ENCODE measurements at places on chromosomes 2 and 18.

DNA sequence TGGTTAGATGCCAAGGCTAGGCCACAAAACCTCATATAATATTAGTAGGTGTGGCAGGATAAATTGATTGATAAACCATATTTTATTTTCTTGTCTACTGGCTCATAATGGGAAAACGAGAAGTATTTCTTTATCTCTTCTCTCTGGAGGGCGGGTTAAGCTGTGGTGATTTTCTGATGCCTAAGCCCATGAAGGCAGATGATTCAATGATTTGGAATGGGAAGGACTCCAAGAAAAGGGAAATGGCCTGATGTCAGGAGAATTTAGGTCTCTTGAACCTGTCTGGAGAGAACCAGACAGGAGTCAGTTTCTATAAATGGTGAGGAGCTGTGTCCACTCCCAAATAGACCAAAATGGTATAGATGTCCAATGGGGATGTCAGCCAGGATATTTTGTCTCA lies 18.7 kb upstream of the MAP4K3 start:
- no peak for DNase-seq

DNA sequence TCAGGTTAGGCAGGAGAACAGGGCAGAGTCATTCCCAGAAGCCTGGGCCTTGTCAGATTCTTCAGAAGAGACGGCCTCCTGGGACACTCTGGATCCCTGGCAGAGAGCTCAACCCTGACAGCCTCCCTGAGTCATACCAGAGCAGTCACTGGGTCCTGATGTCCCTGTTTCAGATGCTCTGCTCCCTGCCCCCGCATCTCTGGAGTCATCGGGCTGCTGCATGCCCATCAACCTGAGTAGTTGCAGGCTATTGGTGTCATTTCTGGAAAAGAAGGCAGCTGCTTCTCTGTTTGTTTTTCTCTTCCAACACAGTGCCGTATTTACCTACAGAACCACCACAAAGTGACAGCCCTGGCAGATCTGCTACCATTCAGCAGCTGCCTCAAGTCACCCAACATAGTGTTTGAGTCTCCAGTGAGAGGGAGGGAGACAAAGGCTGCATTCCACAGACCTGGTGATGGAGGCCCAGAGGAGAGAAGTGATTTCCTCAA lies 145.1 kb downstream of the B3GNT2 start:
- no peak for DNase-seq

DNA sequence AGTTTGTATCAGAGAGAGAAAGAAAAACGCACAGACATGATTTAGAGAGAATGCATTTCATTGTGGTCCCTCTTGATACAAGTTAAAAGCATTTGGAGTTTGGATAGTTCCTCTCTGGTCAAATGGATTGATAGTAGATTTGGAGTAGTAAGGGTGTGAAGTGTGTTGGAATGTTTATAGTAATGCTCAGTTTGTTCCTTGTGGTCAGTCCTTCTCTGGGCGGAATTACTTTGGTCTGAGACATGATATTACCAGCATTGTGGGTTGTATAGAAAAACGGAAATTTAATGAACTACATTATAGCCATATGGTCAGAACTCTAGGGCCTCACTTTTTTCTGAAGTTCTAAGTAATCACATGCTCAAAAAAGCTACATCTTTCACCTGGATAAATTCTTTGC lies 178.9 kb downstream of the AGAP1 start:
- no peak for DNase-seq

DNA sequence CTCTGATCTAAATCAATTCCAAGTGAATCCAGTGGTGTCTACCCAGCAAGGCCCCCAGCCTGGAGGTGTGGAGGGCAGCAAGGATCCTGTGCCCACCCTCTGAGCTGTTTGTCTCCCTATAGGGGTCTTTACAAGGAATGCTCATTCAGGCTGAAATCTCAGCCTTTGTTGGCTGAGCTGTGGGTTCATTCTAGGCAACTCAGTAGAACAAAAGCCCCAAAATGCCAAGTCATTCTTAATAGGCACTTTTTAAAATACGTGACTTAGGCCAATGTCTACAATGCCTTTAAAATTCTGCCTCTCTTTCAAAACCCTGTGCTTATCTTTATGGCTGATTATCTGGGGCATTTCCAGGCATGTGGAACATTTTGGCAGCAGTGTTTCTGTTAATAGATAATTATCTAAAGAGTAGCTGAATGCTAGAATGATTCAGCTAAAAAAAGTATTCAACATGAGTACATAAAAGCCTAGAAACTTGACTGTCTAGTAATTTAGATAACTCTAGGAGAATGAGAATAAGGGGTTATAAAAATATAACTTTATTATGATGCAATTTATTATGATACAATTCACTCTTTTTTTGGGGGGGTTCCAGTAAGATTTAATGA lies 7.4 kb downstream of the UGT1A6 start:
- peak; percentile 96 for DNase-seq

GRCh38 chr2:238820916-238821315 lies 27.0 kb upstream of the TWIST2 start:
- DNase-seq, result no peak

- peak; percentile 67 for DNase-seq
Observed at GRCh38 chr2:177604271-177605065, 211.9 kb downstream of the AGPS start.

GRCh38 chr18:23183411-23184150 lies 48.3 kb downstream of the CABLES1 start:
- DNase-seq, result peak; percentile 23

DNA sequence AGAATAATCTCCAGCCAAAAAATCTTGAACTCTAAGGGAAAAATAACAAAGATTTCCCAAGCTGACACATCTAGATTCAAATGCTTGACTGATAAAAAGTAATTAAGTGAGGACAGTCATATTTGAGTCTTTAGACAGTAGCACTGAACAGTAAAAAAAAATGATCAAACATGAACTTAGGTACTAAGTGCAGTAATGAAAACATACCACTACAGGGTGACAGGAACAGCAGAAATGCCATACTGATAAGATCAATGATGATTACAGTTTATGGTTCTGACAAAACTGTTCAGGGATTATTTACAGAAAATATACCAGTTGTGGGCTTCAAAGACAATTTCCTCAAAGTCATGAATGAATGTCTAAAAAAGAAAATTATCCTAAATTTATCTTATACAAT lies 80.3 kb downstream of the OSBPL1A start:
- DNase-seq, result no peak

DNA sequence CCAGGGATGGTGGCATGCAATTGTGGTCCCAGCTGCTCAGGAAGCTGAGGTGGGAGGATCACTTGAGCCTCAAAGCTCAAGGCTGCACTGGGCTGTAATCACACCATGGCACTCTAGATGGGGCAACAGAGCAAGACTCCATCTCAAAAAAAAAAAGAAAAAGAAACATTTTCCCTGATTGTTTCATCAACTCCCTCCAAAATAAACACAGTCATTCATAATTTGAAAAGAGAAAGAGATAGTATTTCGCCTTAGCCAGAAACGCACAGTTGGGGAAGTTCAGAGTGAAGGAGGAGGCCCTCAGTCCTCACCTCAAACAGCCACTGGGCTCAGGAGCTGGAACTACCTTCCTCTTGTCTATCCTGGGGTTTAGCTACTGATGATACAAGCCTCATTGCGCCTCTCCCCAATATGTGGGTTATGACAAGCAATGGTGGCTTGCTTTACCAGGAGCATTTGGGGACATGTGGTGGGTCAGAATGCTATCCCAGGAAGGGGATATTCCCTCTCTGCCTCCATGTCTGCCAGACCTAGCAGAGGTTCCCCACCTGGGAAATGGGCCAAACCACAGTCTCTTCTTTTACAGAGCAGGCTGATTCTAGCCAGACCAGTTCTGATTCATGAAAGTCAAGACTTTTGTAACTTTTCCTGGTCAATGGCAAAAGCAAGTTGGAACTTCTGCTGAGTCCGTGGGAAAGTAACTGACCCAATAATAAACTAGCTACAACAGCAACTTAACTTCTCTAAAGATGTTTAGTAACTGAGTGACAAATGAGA lies 22.2 kb upstream of the TMEM87B start:
- DNase-seq, result no peak

DNA sequence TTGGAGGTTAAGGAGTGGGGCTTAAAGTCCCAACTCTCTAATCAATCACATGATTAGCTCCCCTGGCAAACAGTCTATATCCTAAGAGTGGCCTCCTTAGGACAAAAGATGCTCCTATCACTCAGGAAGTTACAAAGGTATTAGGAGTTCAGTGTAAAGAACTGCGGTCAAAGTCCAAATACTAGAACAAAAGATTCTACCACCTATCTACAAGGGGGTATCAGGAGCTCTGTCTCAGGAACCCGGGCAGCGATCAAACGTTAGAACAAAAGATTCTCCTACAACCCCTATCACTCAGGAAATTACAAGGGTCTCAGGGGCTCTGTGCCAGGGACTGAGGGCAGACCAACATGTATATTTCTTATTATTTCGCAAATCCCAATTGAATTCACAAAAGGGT lies 58.0 kb downstream of the DTNB start:
- DNase-seq, result no peak

DNA sequence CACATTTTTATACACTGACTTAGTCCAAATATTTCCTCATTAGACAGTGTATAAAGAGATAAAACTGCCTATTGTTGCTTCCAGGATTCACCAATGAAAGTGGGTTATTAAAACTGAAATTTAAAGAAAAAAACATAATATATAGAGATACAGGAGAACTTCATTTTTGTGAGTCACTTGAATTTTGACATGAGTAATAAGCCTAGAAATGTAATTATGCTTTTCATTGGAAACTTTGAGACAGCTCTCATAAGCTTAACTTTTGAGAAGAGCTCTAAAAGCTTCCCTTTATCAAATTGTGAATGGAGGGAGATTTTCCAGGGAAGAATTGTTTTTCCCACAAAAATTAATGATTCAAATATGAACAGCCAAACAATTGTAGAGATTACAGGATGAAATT lies 14.1 kb downstream of the DYNC2LI1 start:
- no peak for DNase-seq

GRCh38 chr2:171754254-171754939 lies 67.1 kb downstream of the DYNC1I2 start:
- DNase-seq, result no peak

DNA sequence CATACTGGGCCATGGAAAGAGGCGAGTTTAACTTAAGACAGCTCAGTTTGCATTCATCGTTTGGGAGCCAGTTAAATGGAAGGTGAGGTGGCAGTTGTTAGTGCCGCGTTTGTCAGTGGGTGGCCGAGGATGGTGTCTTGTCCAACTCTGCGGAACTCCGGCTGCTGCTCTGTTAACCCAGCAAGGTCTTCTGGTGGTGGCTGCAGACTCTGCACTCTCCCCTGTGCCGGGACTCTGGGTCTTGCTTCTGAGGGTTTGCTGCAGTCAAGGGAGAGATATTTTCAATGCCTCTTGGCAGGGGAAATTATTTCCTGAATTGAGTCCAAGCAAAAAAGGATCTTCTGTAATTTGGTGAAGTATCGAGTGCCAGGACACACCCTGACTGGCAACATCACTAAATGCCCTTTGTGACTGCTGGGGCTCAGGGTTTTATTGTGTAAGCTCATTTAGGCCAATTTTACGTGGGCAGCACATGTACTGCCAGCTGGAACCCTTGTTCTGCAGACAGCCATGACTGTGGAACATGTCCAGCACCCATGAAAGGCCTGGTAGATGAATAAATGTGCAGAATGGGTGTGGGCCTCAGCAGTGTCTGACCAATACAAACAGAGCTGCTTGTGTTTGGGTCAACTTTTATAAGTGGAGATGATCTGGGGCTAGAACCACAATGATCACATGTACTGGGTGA lies 58.1 kb downstream of the IL1R2 start:
- no peak for DNase-seq

DNA sequence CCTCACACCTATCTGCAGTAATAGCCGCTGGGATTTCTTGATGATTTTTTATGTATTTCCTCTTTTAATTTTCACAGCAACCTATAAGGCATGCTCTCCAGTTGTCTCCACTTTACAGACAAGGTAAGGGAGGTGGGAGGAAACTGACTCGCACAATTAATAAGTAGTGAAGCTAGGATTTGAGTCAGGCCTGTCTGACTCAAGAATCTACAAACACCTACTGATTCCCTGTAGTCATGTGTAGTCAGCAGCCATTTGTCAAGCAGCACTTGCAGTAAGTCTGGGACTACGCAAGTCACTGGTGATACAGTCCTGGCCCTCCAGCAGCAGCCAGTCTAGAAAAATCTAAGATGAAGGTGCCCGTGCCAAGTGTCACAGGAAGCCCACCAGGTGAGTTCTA lies 193.6 kb upstream of the PKDCC start:
- DNase-seq, result no peak

GRCh38 chr2:54610700-54611099 lies 112.8 kb upstream of the EML6 start:
- DNase-seq, result no peak

DNA sequence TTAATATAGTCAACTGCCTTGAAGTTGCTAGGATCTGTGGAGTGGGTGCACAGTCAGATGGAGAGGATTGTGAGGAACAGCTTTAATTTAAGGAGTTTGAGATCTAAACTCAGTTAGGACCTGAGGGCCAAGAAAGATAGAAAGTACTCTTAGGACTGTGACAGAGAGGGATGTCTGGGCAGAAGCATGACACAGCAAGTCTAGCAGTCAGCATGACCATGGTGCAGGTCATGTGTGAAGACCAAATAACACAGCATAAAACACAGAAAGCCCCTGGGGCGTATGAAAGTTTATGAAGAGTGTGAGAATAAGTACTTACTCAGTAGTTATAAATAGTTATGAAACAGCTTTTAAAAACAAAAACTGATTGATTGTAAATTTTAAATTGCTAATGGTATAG lies 107.2 kb downstream of the GALNT1 start:
- DNase-seq, result no peak

DNA sequence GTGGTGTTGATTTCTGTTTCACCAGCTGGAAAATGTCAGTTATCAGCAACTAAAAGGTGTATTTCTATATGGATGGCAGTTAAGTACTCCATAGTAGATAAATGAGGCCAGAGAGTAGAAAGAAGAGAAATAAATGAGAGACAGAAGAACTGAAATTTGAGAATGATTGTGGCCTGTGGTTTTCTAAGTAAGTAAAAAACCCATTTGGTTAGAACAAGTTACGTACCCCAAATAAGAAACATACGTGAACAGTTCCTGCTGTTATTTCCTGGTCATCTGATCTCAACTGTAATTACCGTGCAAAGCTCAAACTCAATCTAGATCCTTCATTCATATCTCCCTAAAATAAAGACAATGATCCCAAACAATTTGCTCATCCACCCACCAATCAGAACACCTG lies 181.3 kb downstream of the PID1 start:
- no peak for DNase-seq

GRCh38 chr2:3214065-3214464 lies 163.6 kb downstream of the EIPR1 start:
- DNase-seq, result no peak

DNA sequence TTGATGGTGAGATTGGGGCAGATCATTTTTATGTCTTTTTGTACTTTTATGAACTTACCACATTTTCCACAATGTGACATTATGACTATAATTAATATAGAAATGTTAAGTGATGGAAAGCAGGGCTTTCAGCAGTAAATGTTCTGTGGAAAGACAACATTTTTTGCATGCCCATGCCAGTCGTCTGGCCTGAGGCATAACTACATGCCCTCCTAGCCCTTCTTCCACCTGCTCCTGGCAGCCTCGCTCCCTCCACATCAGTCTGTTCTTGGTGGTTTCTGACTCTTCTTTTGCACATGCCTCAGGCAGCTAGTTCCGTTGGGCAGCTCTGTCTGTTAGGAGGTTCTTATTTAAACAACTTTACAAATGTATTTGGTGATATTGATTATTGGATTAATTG lies 182.0 kb upstream of the TWIST2 start:
- DNase-seq, result no peak
